Liver (tissue), 10 donors: ENCODE measurements at places on chromosomes 12 and 14. TPM values are rescaled to one million over a fixed set of nuclear protein-coding genes. Genes with fewer than 3 reads are reported as not detected.

The HSPB8 gene
- 1.5 TPM for total RNA-seq

The ARHGAP9 gene
- total RNA-seq = 12.0 TPM

The RDH16 gene
- total RNA-seq = 382 TPM

DNA sequence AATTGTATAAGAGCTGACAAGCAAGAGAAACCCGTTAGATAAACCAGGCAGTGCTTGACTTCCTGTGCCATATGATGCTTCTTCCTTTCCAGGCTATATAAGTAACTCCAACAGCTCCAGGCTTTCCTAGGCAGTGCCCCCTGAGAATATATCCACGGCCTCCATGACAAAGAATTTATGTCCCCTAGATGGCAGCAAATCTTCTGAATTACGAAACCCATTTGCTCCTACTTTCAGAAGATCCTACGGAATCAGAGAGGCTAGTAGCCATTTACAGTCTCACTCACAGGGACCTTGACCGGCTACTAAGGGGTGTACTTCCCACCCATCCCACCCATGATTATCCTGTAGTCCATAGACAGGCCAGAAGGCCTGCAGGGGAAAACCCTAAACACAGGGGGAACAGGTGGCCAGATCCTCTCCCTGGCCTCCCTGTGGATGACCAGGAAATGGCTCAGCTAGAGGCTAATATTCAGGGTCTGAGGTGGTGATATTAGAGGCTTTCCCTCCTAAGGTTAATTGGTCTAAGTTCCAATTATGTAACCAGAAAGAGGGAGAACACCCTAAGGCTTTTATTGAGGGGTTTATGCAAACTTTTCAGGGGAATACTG lies 77.2 kb upstream of the DCD start:
- no peak overlapping the region for H3K27ac ChIP-seq
- no peak overlapping the region for H3K4me3 ChIP-seq
- no peaks in the 10 kb centered on the region for H3K36me3 ChIP-seq
- H3K4me1 ChIP-seq = peaks cover 3% of the 10 kb centered on the region
- no peak for DNase-seq
- H3K27me3 ChIP-seq = no peaks in the 10 kb centered on the region

DNA sequence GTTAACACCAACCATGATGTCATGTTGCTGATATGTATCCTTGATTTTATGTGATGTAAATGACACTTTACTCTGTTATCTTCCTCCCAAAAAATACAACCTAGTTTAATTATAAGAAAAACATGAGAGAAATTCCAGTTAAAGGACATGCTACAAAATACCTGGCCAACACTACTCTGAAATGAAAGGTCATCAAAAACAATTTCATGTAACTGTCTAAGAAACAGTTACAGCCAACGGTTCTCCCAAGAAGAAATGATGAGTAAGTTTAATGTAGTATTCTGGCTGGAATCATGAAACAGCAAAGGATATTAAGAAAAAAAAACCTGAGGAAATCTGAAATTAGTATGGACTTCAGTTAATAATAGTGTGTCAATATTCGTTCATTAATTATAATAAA lies 653.3 kb upstream of the FOXG1 start:
- no peak overlapping the region for H3K4me3 ChIP-seq
- H3K36me3 ChIP-seq = no peaks in the 10 kb centered on the region
- no peak for DNase-seq
- H3K4me1 ChIP-seq = no peaks in the 10 kb centered on the region
- no peak overlapping the region for H3K27ac ChIP-seq

The ITGA7 gene
- total RNA-seq = 0.98 TPM

The HEBP1 gene
- total RNA-seq = 27.7 TPM

The ZFHX2 gene
- total RNA-seq = 0.08 TPM

GRCh38 chr12:92139634-92140150 lies 6.0 kb downstream of the BTG1 start:
- H3K4me3 ChIP-seq = peak overlapping the region; percentile 2
- peak overlapping the region; percentile 52 for H3K27ac ChIP-seq
- H3K4me1 ChIP-seq = peaks cover 61% of the 10 kb centered on the region
- no peaks in the 10 kb centered on the region for H3K36me3 ChIP-seq
- H3K27me3 ChIP-seq = no peaks in the 10 kb centered on the region
- no peak for DNase-seq

The ATN1 gene
- total RNA-seq = 10.2 TPM
